AML-193 (cell line): ENCODE measurements at places on chromosomes 12 and 14.

DNA sequence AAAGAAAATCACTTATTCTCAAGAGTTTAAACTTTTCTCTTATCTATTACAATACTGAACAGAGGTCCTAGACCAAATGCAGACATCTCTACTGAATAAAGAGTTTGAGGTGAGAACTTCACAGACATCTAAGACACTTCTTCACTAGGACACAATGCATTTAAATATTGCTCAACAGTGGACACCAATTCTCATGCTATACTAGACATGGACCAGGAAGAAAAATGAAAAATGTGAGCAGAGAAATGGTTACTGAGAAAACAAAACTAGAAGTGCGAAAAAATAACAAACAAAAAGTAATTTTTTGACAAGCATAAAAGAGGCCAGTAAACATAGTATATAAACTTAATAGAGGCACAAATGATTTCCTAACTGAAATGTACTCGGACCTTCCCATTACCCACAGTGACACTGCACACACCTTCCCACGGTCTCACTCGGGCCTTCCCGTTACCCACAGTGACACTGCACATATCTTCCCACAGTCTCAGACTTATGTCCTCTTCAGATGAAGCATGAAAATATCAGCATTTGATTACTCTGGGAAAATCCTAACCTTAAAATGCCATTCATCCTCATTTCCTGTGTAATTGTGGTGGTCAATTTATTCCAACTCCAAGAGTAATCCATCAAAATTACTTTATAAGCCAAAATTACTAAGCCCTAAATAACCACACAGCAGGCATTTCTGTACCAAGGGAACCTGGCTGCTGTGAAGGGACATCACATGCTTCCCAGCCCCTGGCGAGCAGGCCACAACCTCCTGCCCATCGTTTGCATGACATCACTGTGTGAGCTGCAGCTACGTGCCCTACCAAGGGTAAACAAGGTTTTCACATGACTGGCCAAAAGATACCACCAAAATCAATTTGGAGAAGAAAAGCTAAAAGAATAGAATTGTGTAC is 6.4 kb downstream of the SLC15A4 start:
- no peak for DNase-seq

- peak; percentile 71 for DNase-seq
These were observed 136.1 kb downstream of the FGD4 start for GRCh38 chr12:32535288-32535999.

DNA sequence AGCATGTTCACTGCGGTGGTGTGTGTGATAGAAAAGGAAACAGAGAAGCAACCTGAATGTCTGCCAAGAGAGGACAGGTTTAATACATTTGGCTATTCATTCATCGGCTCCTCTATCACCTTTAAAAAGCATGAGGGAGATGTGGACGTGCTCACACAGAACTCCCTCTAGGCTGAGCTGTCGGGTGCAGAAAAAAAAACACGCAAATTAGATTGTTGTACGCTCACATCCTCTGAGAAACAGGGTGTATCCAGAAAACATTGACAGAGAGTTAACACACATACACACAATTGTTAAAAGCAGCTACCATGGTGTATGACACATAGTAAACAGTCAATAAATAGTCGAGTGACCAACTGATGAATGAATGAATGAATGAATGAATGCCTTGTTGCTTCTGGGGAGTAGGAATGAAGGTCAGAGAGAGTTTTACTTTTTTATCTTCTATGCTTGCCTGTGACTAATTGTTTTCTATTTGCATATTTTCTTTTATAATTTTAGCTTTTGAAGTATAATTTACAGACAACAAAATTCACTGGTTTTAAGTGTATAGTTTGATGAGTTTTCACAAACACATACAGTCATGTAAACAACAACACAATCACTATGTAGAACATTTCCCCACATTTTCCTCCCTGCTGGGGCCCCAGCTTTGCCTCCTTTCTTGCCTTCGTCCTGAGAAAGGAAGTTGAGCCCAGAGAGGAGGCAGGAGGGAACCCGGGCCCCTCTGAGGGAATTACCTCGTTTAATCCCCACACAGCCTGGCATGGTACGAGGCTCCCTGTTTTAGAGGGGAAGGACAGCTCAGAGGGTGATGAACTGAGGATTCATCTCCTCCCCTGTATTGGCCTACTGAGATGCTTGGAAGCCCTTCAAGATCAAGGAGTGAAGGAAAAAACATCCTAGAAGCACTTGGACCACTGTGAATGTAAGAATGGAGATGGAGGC is 19.7 kb upstream of the FAM222A start:
- DNase-seq: no peak

GRCh38 chr14:65360144-65360784 is 52.3 kb upstream of the FUT8 start:
- DNase-seq: no peak

DNA sequence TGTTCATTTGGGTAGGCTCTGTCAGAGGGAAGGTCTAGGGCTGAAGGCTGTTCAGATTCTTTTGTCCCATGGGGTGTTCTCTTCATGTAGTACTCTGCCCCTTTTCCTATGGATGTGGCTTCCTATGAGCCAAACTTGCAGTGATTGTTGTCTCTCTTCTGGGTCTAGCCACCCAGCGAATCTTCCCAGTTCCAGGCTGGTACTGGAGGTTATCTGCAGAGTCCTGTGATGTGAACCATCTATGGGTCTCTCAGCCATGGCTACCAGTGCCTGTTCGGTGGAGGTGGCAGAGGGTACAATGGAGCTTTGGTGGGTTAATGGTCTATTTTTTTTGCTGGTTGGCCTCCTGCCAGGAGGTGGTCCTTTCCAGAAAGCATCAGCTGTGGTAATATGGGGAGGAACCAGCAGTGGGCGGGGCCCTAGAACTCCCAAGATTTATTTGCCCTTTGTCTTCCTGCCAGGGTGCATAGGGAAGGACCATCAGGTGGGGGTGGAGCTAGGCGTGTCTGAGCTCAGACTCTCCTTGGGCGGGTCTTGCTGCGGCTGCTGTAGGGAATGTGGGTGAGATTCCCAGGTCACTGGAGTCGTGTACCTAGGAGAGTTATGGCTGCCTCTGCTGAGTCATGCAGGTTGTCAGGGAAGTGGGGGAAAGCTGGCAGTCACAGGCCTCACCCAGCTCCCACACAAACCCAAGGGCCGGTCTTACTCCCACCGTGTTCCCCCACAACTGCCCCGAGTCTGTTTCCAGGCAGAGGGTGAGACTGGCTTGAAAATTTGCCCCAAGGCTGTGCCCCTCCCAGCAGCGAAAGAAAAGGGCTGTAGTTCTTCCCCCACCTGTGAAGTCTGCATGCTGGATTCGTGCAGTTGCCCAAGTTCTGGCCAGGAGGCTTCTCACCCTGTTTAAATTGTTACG is 17.5 kb downstream of the MTRFR start:
- no peak for DNase-seq

DNA sequence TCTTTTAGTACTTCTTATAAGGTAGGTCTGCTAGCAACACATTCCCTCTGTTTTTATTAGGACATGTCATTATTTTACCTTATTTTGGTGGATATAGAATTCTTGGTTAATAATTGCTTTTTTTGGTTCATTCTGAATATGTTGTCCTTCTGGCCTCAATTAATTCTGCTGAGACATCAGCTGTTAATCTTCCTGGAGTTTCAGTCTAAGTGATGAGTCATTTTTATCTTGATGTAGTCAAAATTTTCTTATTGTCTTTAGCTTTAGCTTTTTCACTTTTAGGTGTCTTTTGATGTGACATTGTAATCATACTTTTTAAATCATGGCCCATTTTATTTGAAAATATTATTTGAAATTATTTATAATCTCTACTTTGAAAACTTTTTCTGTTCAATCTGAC is 104.9 kb upstream of the PMCH start:
- no peak for DNase-seq

DNA sequence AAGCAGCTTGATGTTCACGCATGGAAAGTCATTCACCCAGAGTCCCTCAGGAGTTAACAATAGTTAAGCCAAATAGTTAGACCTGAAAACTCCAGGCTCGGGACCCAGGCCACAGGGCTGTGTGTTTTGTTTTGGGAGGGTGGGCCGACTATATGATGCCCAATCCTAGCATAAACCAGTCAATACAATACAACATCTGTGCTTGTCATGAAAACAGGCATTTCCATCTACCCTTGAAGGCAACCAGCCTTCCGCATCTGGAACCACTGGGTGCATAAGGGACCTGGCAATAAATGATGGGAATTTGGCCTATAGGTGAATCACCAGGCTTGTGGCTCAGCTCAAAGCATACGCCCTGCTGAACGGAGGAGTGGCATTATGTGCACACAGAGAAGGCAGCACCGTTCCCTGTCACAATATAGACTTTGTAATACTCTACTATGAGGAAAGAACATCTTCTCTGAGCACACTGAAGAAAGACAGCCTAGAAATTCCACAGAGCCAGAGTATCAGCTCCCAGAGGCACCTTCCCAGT is 91.0 kb upstream of the FOXN3 start:
- no peak for DNase-seq

GRCh38 chr14:82759656-82760055 is 1226.0 kb upstream of the SEL1L start:
- no peak for DNase-seq

- DNase-seq: no peak
These were observed 249.0 kb downstream of the CACNA1C start for GRCh38 chr12:2301531-2302461.

GRCh38 chr12:69834147-69834546 is 9.1 kb downstream of the MYRFL start:
- no peak for DNase-seq

GRCh38 chr12:116544656-116545055 is 14.5 kb upstream of the MAP1LC3B2 start:
- no peak for DNase-seq

GRCh38 chr12:28171356-28172060 is 18.7 kb upstream of the CCDC91 start:
- no peak for DNase-seq

- DNase-seq: no peak
These were observed 34.2 kb downstream of the ATP2B1 start for GRCh38 chr12:89674326-89674942.

DNA sequence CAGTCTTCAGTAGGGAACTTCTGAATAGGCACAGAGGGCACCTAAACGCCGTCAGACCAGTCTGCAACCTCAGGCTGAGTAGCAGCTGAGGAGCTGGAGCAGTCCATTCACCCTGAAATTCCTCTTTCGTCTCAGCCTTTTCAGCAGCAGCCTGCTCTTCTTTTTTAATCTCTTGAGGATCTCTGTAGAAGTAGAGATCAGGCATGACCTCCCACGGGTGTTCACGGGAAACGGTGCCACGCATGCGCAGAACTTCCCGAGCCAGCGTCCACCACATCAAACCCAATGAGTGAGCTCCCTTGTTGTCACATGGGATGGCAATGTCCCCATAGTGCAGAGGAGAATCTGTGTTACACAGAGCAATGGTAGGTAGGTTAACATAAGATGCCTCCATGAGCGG is 11.1 kb upstream of the MARK3 start:
- no peak for DNase-seq

DNA sequence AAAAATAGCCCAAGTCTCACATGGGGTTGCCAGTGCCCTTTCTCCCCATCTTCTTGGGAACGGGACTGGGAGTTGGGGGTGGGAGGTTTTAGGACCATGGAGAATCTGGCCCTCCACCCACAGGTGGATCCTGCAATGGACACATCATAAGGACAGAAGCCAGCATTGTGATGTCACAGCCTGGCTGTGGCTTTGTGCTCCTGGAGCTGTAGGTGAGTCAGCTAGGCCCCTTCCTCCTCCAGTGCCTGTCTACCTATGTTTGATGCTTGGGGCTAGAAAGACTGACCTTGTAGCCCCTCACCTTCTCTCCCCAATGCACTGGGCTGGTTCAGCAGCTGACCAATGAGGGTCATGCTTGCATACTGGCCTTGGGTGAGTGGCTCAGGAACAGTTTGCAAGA is at the start of gene CCDC197:
Gene CCDC197 (plus strand): TSS at position 220 of the 400 bp plus-strand sequence. CDS start 831 bp downstream, outside the sequence.
- DNase-seq: no peak

DNA sequence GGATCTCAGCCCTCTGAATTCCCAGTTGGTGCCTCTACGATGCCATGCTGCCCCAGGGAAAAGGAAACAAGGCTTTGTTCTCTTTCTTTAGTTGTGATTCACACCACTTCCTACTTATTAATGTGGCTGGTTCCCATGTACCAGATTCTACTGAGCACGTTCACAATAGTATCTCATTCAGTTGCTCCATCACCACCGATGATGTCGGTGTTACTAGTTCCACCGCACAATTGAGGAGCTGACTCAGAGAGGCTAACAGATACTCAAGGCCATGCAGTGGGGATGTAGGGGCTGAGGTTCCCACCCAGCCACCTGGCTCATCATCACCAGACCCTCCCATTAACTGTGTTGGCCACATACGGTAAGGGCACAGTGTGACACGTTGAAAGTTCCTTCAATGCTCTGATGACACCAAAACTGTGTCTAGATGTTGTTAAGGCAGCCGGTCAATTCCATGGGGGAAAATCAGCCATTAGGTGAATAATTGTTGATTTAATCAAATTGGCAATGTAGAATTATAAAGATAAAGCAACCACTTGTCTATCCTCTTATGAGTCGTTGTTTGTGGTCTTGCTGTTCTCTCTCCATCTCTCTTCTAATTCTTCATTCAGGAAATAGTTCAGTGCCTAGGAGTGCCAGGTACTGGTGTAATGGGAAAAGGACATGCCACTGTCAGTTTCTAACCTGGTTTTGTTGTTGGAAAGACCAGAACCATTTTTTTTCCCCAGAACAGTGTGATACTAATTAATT is 244.2 kb upstream of the CRY1 start:
- DNase-seq: no peak
